Activated T-helper 2 cell treated with anti-CD3 and anti-CD28 coated beads, Interferon-gamma antibody, Interleukin-2, Interleukin-4, amounts not matched to agents 10 μg/mL and 5 μg/mL and 100 μg/mL, durations not matched to agents 14 hours and 24 hours and 36 hours (primary cell): ENCODE measurements at places on chromosomes 5 and 9.

DNA sequence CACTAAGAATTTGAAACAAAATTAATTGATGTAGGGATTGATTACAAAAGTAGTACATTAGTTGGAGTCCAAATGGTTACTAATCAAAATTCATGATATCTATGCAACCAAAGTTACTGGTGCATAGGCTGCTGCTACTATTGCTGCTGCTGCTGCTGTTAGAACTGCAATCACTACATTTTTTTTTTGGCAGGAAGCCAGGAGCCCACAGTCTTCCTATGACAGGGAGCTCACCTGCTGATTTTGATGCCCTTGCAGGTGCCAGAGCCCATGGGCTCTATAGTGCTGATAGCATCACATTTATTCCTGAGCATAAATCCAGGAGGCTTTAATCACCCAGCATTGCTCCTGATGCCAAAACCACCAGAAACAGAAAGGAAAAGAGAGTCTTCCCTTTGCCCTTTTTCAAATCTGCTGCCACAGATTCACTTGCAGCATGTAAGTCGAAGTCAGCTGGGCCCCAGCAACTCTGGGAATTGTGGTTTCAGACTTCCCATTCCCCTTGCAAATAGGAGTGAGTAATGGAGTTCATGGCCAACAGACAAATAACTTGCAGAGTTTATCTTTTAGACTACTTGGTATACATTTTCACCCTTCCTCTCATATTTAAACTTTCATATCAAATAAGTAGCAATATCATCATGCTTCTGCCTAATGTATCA, 17.6 kb downstream of the SLCO6A1 start:
- DNase-seq: no peak

DNA sequence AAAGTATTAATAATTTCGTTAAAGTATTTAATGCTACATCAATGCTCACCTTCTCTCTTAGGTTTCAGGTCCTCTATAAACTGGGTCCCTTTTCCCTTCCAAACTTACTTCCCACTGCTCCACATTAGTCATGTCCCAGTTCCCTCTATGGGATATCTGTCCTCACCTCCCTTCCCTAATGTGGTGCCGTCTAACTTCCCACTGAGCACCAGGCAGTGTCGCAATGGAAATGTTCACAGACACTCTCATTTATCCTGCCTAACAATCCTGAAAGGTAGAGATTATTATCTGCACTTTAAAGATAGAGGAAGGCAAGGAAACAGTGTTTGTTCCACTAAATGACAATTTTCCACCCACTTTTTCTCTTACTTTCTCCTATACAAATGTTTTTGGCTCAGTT, 329.7 kb downstream of the CWC27 start:
- no peak for DNase-seq

DNA sequence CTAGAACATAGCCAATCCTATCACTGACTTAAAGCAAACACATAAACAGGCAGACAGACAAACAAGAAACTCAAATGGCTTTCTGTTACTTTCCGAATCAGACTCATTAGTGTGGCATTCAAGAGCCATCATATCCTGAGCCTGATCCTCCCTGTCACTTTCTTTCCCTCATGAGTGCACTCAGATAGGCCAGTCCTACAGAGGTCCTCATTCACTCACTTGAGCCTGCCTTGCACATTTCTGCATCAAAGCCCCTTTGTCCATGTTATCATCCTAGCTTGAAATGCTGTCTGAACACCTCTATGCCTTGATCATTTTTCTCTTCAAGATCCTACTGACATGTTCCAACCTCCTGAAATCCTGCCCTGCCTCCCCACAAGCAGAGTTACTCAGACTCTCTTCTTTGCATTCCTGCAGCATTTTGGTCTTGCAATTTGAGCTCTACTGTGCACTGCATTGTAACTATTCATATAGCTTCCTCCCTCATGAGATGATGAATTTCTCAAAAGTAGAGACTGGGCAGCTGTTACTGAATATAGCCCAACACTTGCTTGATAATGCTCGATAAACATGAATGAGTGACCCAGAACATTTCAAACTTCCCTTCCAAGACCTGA, 126.9 kb downstream of the PALM2AKAP2 start:
- DNase-seq: no peak

DNA sequence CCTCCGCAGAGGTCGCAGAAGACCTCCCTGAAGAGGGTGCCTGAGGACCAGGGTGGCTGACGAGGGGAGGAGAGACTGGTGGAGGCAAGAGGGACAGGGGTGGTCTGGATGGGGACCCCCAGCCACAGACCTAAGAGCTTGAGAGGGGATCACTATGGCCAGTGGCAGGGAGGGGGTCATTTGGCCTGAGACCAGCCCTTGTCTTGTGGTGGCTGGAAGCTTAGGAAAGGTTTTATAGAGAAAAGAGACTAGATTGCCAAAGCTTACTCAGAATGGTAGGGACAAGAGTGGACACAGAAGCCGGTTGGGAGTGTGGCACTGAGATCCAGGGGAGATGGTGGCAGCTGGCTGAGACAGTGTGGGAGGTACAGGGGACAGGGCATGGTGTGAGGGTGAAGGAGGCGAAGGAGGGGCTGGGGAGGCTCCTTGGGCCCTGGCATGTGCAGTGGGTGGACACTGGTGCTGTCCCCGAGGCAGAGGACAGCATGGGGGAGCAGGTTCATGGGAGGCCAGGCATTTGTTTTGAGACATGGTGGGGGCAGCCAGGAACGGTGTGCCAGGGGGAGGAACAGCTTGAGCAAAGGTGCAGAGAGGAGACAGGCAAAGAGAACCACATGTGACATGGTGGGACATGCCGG, 123.0 kb downstream of the C9orf50 start:
- no peak for DNase-seq

- no peak for DNase-seq
Observed at GRCh38 chr9:10251490-10251889, 361.3 kb downstream of the PTPRD start.

DNA sequence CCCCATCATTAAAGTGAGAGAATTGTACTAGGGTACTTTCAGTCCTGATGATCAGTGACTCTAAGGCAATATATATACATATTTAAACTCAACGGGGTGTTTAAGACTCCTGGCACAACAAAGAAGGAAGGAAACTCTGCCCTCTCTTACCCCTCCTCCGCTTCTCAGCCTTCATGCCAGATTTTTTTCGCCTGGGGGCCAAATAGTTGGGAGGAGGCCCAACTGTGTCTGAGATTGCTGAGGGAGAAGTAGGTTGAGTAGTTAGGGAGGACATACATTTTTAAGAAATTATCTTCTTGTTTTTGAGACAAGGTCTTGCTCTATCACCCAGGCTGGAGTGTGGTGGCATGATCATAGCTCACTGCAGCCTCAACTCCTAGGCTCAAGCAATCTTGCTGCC, 127.7 kb upstream of the SHB start:
- DNase-seq: no peak

- no peak for DNase-seq
Observed at GRCh38 chr5:177393206-177393765, 7.2 kb downstream of the PFN3 start.

DNA sequence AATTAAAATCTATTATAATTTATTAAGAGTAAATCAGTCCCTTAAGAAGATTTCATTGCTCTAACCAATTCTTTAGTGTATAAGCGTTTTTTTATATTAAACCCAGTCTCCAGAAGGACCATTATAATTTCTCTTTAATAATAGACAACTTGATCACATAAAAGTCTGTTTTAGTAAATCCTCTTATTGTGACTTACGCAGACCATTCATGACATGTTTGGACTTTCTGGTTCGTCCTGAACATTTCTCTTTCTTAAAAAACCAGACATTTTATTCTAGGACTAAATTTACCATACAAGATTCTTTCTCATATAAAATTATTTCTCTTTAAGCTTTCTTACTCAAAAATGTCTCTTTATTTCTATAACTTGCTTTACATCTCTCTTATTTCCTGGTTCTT, 196.2 kb upstream of the RAI14 start:
- no peak for DNase-seq

- DNase-seq: no peak
Observed at GRCh38 chr5:54671111-54671531, 153.6 kb downstream of the SNX18 start.

DNA sequence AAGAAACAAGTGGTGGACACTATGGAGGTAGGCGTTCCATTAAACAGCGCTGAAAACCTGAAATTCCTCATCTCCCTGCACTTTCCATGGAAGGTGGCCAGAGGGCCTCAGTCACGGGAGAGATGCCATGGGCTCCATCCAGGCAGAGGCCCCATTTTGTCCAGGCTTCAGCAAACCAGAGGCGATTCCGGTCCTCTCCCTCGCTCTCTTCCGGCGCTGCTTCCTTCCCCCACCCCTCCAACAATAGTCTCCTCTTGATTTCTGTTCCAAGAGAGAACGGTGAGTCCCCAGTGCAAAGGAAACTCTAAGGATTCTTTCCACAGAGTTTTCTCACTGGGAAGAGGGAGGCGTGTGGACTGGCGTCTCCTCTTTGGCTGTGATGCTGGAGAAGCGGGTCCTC, 7.5 kb downstream of the ZNF366 start:
- DNase-seq: no peak

DNA sequence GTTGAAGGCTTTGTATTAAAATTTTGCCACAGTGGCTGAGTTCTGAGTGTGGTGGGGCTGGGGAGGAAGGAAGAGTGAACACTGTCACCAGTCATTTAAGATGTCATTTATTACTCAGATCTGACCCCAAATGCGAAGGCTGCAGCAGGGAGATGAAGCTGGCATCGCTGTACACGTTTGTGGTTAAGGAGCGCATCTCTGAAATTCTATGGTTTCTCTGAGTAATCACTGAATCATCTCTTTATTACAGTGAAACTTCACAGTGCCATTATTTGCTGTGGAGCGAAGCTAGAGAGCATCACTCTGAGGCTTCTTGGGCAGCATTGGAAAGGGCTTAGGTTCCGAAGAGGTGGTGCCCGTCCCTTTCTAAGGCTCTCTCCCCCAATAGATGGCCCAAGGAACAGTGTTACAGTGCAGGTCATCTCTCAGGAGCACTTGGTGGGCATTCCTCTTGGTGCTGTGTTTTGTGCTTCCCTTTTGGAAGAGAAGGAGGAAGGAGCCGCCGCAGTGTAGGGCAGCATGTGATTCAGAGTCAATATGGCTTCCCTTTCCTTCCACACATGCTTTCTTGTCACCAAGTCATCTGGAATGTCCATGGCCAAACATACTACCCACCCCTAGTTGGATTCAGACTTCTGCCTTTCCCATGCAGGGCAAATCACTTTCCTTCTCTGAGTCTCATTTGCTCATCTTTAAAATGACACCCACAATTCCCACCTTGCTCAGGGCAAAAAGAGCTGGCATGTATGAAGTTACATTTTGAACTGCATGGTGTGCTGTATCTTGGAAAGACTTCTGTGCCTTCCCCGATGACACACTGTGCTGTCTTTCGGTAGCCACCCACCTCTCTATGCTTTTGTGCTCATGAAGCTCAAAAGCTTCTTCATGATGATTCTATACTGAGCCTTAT, 9.3 kb upstream of the TEX48 start:
- DNase-seq: peak; percentile 82

DNA sequence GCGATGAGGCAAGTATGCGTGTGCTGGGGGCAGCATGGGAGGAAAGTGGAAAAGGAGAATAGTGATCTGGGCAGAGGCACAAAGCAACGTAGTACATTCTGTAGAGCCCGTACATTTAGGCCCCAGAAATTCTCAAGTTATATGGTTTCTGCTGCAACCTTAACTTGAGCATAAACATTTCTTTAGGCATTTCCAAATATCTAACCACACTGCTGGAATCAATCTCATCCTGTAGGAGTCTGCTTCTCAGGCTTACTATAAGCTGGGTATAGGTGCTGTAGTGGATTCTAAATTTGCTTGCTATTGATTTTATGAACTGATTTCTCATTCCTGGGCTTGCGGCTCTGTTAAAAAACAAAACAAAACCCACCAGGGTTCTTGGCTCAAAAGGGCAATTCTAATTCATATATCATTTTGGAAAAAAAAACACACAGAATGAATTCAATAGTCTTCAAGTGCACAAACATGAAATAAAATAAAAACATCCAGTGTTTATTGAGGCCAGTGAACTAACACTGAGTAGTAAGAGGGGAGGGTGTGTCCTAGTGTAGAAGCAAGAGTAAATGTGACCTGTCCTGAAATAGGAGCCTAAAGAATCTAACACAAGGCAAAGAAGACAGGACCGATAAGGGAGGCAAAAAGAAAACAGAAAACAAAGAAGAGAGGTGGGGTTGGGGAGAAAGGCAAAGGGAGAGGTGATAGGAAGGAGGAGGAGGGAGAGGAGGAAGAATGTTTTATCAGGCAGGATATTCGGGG, 145.5 kb upstream of the LHFPL2 start:
- no peak for DNase-seq

- DNase-seq: no peak
Observed at GRCh38 chr9:89576404-89576839, 28.4 kb upstream of the GADD45G start.

- DNase-seq: peak; percentile 10
Observed at GRCh38 chr5:78648359-78649210, at the start of gene LHFPL2. LHFPL2 (minus strand) TSS chr5:78648772; CDS start chr5:78510213, 138,559 bp downstream.

DNA sequence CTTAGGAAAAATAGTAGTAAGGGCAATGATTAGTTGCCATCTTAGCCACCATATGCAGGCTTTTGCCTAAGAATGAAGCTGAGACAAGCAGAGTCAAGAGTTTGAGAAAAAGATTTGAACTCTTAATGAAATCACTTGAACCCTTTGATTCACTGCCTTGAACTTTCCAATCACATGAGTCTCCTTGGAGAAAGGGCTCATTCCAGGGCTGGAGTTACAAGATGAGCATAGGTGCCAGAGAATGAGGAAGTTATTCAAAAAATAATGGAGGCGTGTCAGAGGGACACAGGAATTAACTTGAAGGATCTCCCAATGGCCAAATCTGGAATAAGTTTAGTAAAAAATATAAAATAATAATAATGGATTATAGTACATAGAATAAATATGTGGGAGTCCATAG, 35.3 kb downstream of the MAT2B start:
- no peak for DNase-seq

DNA sequence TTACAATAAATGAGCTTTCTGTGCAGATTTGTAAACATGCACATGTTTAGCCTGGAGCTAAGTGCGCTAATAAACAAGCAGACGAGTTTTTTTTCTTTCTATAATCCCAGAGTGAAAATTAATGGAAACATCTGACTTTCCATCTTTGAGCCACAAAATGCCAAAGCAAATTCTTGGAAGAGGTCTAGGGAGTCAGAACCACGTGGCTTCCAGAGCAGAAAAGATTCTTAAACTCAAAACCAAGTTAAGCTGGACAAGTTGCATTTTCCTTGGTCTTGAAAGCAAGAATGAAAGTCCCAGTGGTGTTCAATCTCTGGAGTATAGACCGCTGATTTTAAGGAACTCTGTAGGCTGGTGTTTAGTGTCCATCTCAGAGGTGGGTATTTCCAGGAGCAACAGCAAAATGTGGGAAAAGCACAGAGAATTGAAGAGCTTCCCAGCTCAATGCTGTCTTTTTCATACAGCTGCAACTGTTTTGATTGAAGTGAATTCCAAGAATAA, 71.4 kb downstream of the MYO10 start:
- DNase-seq: no peak

DNA sequence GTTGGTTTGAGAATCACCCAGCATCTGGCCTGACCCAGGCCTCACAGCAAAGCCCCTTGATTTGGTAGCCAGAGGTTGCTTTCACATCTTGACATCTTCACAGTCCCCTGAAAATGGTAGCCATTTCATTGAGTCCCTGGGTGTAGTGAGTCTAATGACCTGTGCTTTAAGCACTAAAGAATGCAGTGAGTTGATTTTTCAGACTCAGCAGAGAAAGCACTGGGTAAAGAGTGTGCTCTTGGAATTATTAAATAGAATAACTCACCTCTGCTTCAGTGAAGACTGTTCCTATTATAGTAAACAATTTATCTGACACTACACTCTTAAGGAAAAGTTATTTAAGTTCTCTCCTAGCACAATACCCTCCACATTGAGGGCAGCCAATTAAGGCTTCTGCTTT, 56.2 kb downstream of the PTCD2 start:
- no peak for DNase-seq

GRCh38 chr9:126750941-126751725, 53.7 kb upstream of the ZBTB43 start:
- no peak for DNase-seq
